HT1080 (cell line): ENCODE measurements at places on chromosomes 4 and X.

DNA sequence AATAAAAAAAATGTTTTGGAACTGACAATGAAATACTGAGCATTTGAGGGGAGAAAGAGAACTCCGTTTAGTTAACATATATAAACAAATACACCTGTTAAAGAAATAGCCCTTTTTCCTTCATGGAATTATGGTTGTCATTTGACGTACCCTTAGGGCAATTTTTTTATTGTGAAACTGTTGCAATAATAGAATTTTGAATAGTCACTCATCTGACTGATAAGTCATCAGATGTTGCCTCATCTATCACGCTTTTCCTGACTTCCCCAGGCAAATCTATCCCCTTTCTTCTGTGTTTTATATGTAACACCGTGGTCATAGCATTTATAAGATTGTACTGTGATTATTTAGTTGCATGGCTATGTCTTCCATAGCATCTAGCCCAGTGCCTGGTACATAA is 69.0 kb upstream of the HDAC8 start:
- no peak for DNase-seq

DNA sequence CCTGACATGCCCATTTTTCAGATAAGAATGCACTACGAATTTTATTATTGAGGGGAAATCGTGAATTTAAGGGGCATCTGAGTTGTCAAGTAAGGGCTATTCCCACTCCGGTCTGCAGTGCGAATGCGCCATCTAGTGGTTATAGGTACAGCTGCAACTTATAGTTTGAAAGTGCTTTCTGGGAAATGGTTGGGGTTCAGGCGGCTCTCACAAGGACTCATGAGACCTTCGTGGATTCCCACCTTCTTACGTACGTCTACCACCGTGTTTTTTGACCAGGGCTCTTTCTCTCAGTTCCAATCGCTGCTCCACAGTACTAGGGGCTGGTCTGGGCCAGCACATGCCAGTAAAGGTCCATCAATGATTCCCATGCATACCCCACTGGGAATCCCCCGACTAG is 12.3 kb downstream of the MSL3 start:
- DNase-seq, result peak; percentile 33

DNA sequence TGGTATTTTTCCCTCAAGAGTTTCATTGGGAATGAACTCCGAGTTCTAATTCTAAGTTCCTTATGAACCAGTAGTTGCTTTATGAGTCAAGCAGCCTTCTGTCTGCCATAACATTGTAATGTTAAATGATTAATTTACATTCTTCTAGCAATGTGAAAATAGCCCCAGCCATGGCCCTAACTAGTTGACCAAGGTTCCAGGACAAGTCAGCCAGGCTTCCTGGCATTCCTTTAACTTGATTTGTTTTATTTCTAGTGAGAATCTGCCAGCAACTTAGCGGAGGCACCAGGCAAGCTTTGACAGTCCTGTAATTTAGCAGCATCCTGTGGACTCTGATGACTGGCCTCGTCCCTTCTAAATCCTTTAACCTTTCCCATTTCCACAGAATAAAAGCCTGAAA is 69.0 kb downstream of the GLRA2 start:
- DNase-seq, result no peak

DNA sequence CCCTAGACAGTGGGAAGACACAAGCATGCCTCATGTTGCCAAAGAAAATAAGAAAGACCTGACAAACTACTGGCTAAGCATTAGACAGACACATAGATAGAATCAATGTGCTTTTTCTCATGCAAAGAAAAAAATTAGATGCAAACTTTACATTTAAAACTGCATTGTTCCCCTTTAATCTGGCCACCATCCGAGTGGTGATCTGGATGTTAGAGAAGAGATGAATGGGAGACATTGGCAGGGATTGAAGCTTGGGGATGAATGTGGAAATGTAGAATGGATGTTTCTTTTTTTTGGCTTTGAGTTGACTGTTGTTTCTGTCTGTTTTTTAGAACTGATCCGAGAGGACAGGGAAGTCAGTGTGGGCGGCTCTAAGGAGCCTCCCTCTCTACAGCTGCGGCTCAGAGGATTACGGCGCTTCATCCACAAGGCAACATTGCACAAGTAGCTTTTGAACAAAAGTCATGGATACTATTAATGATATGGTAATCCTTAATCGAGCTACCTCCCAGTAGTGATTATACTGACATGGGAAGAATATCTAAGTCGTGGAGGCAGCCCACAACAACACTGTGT is 53.0 kb downstream of the HELT start:
- DNase-seq, result no peak

DNA sequence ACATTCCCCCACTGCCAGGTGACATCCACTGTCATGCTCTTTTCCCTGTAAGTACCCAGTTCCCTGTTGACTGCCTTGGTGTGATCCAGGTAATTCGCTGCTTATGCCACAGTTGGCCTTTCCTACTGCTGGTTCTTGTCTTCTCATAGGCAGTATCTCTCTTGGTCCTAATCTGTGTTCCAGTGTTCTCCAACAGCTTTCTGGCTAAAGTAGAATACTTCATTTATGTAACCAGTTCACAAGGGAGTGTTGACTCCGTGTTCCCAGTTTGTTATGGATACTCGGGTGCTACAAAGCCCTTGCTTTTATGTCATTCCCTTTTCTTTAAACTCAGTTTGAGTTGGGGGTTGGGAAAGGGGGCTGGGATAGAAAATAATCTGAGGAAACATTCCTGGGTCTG is 98.4 kb downstream of the RS1 start:
- DNase-seq, result no peak

- no peak for DNase-seq
These were observed 60.8 kb downstream of the EGF start for GRCh38 chr4:109973529-109973905.

- DNase-seq, result no peak
These were observed 62.9 kb upstream of the SLC34A2 start for GRCh38 chr4:25592736-25593135.

- peak; percentile 94 for DNase-seq
These were observed 290.7 kb upstream of the TENM3 start for GRCh38 chr4:181952478-181952877.

GRCh38 chr4:168919706-168920324 is 90.2 kb downstream of the CBR4 start:
- DNase-seq, result no peak

GRCh38 chrX:13248867-13249486 is 70.9 kb downstream of the ATXN3L start:
- no peak for DNase-seq

- no peak for DNase-seq
These were observed 2.4 kb downstream of the PPP2R2C start for GRCh38 chr4:6469898-6470501.

GRCh38 chrX:153495903-153496589 is 1.3 kb downstream of the BGN start:
- no peak for DNase-seq

DNA sequence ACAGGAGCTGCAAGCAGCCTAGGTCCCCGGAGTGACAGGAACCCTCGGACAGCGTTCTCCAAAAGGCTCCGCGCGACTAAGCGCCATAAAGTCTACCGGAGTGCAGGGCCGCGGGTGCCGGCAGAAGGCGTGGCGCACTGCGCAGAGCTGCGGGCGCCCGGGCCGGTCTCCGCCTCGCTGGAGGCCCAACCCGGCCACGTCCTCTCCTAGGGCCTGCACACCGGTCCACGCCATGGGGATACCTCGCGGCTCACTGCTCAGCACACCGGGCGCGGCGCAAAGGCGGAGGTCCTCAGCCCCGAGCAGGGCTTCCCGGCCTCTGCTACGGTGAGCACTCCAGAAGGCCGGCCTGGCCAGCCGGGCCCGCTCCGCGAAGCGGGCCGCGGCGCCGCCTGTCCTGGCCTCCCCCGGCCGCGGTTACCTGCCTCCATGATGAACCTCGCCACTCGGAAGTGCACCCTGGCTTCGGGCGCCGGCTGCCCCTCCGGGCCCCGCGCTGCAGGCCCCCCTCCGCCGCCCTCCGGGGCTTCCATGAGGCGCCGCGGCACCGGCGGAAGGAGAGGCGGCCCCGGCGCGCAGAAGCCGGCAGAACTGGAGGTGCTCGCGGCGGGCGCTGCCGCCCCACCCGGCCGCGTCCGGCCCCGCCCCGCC is at the start of gene CCNQ:
CCNQ (minus strand) TSS at position 599 of the 651 bp plus-strand sequence; CDS start at position 533, 66 bp downstream.
- DNase-seq, result no peak

GRCh38 chr4:8419222-8420041 is 21.1 kb downstream of the ACOX3 start:
- DNase-seq, result no peak

DNA sequence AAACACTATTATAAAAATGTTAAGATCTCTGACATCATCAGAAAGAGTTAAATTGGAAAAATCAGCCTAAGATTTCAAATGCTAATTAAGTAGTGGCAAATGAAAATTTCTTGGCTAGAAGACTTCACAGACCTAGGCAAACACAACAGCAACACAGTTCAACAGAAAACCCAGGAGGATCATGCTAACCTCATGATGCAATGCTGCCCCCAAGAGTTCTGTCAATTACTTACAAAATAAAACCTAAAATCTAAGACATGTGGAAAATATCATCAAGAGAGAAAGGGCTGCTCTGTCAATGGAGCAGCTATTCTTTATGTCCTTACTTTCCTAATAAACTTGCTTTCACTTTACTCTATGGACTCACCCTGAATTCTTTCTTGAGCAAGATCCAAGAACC is 21.0 kb downstream of the S100G start:
- peak; percentile 60 for DNase-seq

GRCh38 chr4:7539659-7540058 is 104.9 kb upstream of the PSAPL1 start:
- peak; percentile 90 for DNase-seq

DNA sequence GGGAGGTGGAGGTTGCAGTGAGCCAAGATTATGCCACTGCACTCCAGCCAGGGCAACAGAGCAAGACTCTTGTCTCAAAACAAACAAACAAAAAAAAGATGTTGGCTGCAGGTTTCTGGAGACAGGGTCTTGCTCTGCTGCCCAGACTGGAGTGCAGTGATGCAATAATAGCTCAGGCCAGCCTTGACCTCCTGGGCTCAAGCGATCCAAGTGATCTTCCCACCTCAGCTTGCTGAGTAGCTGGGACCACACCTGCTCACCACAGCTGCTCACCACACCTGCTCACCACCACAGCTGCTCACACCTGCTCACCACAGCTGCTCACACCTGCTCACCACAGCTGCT is 29.9 kb upstream of the CPLX1 start:
- DNase-seq, result no peak

- DNase-seq, result no peak
These were observed 86.9 kb downstream of the EGF start for GRCh38 chr4:109999585-109999912.

DNA sequence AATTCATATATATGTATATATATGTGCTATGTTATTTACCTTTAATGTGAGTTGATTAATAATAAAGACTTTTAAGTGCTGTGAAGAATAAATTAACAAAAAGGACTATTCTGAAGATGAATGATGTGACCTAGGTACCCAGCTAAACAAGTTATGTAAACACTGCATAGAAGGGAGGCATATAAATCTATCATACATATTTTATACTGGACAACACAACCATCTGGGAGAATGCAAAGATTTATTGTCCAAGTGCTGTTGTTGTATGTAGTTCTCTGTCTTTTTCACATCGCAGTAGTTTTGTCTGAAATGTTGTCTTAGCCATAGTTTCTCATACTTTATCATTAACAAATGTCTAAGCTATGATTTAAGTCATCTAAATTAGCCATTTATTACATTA is 337.6 kb downstream of the PCDH18 start:
- DNase-seq, result no peak

DNA sequence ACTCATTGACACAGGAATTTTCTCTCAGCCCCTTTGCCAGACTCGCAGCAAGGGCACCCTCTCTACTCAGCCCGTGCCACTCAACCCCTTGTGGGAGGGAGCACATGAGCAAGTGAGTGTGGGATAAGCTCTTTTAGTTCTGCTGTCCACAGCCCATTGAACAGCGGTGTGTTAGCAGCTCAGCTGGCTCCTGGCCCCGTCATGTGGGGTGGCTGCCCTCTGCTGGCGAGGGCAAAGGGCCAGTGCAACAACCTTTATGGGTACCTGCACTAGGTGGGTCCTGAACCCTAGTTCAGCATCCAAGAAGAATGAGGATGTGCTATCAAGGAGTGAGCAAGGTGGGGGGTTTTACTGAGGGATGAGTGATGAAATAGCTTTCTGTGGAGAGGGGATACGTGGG is 85.0 kb upstream of the ZNF81 start:
- DNase-seq, result peak; percentile 15

DNA sequence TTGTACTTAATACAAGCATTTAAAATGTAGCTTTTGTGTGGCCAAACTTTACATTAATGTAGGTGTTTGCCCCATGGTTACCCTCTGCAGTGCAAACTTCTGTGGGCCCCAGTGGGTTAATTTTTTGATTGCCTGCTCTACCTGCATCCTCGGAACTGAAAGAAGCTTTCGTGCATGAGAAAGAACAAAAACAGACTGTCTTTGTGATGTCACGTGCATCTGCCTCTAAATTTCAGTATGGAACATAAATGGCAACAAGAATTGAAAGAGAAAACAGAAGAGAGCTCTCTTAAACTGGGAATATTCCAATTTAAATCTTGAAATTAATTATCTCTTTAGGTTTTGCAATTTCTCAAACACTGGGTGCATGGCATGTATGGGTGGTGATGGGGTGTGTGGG is 182.4 kb upstream of the LCORL start:
- no peak for DNase-seq

- peak; percentile 16 for DNase-seq
These were observed 2.4 kb downstream of the CXXC4 start for GRCh38 chr4:104492183-104492771.

- DNase-seq, result no peak
These were observed 31.2 kb downstream of the KIAA0232 start for GRCh38 chr4:6813725-6814124.

GRCh38 chrX:51852096-51852495 is 41.3 kb upstream of the MAGED1 start:
- DNase-seq, result no peak

GRCh38 chr4:153402366-153402765 is 57.9 kb downstream of the MND1 start:
- no peak for DNase-seq

DNA sequence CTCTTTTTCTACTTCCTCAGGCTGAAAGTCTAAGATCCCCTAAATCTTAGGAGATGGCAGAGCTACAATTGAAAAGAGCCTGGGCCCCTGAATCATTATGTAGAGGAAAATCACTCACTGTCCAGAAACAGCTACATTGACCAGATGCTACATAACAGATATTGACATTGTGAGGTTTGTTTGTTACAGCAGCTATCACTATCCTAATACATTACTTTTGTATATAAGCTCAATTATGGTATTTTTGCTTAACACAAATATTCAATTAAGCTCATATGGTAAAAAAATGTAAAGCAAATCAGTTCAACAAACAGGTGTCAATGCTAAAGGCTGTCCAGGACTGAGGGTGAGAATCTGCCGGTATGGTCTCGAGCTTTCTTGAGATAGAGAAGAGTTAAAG is 89.4 kb downstream of the LDB2 start:
- no peak for DNase-seq
